Effector memory CD4-positive, alpha-beta T cell (primary cell): ENCODE measurements at places on chromosomes 1 and 21.

- no peak for DNase-seq
These were observed 56.9 kb downstream of the CD34 start for GRCh38 chr1:207854001-207854400.

GRCh38 chr1:3577711-3578432 lies 33.4 kb downstream of the MEGF6 start:
- DNase-seq = no peak

DNA sequence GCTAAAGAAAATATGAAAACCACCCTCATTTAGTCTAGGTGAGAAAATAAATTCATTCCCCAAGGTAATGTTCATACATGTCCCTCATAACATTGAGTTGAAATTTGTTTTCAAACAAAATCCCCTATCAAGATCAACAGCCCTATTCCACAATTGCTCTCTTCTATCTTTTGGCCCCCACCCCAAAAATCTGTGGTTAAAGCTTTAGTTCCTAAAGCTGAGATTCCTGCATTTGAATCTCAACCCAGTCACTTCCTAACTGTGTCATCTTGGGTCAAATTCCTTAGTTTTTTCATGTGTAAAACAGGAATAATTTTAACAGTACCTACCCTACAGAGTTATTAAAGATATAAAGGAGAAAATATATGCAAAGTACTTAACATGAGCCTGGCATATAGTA lies 22.0 kb downstream of the KIAA0319L start:
- no peak for DNase-seq

DNA sequence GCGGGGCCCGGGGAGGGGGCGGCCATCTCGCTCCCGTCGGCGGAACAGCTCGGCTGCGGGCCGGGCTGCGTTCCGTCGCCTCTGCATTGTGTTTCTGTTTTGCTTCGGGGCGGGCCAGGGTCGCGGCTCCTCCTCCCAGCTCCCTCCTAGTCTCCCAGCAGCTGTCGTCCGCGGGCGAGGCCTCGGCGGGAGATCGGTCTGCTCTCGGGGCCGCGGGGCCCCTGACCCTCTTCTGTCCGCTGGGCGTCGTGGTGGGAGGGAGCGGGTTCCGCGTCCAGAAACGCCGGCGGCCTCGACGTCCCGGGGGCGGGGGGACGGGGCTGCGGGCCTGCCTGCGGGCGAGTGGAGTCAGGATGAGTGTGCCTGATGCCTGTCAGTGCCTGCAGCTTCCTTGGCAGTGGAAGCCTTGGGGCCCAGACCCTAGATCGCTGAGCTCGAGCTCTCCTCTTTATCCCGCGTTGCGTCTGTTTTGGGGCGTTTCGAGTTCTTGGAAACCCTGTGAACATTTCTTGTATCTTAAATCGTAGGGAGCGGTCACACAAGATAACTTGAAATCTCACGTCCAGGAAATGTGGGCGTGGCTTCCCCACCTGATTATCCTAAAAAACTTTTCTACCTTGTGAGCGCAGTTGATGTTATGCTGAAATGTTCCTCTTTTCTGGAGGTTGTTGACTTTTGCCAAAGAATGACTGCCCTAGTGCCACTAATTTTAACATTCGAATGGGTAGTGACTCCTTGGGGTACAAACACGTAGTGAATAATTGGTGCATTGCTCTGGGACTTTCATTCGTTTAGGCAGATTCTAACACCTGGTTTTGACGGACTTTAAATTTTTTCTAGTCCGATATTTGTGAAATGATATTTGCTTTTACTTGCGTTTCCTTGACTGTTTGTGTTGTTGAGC lies 676 bp downstream of the MORC3 start:
- no peak for DNase-seq

- no peak for DNase-seq
These were observed 321.2 kb downstream of the HLX start for GRCh38 chr1:221200464-221200863.

DNA sequence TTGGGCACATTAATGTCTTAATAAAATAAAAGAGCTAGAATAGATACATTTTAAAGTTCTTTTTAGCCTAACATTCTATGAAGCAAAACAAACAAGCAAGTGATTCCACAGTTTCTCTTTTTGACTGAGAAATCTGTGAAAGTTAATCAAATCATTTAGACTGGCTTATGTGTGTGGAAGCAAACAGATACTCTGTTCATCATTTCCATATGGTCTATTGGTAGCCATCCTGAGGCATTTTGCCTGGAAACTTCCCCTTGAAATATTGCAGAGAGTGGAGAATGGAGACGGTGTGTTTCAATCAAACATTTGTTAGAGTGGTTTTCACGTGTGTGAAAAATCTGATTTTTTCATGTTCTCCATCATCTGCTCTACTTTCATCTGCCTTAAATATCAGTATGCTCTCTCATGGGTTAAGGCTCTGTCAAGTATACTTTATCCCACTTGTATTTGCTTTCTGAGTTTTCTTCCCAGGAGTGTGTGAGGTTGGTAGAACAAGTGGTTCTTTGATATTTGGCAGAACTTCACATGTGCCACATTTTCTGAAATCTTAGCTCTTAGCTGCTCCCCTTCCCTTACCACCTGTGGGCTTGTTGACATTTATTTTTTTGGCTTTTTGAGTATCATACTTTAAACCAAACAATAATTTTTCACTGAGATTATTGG lies 139.1 kb upstream of the PTGFR start:
- DNase-seq = no peak

GRCh38 chr21:43322805-43323204 lies 104.1 kb downstream of the SIK1 start:
- no peak for DNase-seq

DNA sequence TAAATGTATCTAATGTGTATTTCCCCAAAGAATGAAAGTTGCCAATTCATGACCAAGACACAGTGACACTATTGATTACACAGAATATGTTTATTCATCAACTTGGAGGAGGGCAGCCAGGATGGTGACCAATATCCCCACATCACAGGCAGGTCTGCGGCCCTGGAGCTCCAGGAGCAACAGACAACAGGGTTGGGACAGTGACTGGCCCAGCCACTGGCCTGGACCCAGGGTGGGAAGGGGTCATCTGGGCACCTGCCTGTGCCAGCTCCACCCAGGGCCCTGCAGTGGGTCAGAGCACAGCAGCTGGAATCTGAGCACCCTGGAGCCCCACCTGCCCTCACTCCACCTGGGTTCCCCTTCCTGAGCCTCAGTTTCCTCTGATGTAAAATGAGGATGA lies 466.1 kb downstream of the MATN1 start:
- DNase-seq = no peak

GRCh38 chr1:151146072-151146411 lies 389 bp downstream of the SEMA6C start:
- no peak for DNase-seq

- no peak for DNase-seq
These were observed 339.9 kb downstream of the NTNG1 start for GRCh38 chr1:107480548-107481415.

- DNase-seq = no peak
These were observed 948 bp downstream of the TXLNA start for GRCh38 chr1:32180186-32181060.

DNA sequence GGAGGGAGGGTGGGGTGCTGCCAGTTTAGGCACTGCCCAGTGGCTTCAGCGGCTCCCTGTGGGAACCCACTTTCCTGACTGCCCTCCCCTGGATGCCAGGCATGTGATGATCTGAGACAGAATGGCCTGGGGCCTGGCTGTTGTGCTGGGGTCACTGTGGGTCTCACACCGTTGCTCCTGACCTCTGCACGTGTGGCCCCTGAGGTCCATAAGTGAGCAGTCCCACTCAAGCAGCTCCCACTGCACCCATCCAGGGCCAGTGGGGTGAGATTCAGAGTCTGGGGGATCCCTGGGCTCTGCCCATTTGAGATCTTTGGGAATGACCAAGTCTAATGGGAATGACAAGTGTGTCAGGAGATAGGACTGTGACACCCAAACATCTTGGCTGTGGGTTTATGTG lies 18.0 kb downstream of the PODN start:
- no peak for DNase-seq

DNA sequence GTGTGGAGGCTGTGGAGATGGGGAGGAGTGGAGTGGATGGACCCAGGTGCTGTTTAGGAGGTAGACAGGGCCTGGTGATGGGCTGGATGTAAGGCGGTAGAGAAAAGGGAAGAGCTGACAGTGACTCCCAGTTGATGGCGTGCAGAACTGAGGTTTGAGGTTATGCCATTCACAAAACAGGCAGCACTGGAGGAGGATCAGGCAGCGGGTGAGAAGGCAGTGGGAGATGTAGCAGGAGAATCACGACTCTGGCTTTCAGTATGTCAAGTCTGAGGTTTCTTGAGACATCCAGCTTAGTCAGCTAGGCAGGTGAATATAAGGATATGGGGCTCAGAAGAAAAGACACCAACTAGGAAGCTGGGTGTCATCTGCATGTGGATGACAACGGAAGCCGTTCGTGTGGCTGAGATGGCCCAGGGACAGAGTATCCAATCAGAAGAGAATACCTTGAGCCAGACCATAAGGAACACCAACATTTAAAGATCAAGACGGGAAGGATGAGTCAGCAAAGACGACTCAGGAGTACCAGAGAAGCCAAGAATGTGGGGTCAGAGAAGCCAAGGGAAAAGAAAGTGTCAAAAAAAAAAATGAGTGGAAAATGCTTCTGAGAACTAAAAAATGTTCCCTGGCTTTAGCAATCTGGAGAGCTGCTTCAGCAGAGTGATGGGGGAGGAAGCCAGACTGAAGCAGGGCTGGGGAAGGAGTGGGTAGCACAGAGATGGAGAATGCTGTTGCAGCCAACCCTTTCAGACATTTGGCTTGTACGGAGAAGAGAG lies 15.2 kb downstream of the LRRN2 start:
- no peak for DNase-seq
